LNCaP clone FGC (cell line): ENCODE measurements at places on chromosomes 16 and 17.

GRCh38 chr16:6081320-6081976 lies 983.9 kb upstream of the EEF2KMT start:
- DNase-seq = no peak

DNA sequence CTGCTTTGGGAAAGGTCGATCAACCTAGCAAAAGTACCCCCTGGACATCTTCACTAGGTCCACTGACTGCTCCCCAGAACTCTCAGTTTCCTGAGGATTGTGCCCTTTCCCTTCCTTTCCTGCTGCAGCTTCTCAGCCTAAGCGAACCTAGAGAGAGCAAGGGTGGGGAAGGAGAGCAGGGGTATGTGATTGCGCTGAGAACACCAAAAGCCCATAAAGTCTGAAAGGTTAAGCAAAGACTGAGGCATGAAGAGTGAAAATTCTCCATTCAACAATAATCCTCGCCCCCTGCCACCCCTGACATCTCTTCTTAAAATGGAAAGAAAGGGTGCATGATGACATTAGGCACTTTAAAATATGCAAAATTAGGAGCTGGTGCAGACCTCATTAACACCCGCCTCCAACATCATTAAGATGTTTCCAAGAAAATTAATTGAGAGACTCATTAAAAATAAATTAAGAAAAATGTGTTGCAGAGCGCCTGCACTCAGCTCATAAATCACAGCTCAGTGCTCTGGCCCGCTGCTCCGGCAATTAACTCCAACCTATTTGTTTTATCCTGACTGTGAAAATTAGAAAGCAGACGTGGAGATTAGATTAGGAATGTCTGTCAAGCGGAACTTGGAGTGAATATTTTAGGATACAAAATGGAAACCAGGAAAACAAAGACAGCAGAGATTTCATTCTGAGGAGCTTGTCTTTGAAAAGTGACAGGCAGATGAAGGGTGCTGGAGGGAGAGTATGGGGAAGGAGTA lies 49.1 kb upstream of the PMFBP1 start:
- DNase-seq = no peak

DNA sequence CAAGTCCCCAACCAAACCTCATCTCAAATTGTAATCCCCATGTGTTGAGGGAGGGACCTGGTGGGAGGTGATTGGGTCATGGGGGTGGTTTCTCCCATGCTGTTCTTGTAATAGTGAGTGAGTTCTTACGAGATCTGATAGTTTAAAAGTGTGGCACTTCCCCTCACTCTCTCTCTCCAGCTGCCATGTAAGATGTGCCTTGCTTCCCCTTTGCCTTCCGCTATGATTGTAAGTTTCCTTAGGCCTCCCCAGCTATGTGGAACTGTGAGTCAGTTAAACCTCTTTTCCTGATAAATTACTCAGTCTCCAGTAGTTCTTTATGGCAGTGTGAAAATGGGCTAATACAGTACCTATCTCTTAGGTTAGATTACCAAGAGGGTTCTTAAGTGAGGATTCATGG lies 5.8 kb downstream of the PMFBP1 start:
- no peak for DNase-seq

- DNase-seq = no peak
These were observed 115.9 kb downstream of the ANKRD11 start for GRCh38 chr16:89374393-89374960.

- no peak for DNase-seq
These were observed 55.3 kb upstream of the MTSS2 start for GRCh38 chr16:70740914-70741782.

- no peak for DNase-seq
These were observed 12.2 kb upstream of the TERF2 start for GRCh38 chr16:69397821-69398521.

DNA sequence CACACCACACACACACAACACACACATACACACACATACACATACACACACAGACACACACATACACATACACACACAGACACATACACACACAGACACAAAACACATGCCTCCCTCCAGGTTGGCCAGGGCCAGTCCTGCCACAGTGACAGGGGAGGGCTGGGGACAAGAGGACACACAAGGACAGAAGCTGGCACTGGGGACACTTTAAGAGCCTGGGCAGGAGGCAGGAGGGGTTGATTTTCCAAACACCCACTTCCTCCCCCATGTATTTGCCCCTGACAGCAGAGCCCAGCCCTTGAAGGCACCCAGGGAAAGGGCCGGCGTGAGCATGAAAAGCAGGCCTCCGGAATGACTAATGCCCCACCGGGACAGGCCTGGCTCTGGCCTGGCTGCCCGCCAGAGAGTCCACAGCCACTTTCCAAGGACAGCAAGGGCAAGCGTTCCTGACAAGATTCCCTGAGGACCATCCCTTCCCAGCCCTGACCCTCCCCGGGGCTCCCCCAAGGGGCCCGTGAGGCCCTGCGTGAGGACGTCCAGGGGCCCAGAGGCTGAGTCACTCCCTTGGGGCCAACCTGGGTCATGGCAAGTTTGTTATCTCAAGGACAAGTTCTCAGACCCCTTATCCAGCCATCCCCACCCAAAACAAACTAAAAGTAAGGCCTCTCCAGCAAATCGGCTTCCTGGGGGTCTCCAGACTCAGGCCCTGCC lies 235.6 kb downstream of the ZNF423 start:
- DNase-seq = no peak

GRCh38 chr17:69078864-69079263 lies 18.1 kb upstream of the ABCA9 start:
- DNase-seq = no peak

DNA sequence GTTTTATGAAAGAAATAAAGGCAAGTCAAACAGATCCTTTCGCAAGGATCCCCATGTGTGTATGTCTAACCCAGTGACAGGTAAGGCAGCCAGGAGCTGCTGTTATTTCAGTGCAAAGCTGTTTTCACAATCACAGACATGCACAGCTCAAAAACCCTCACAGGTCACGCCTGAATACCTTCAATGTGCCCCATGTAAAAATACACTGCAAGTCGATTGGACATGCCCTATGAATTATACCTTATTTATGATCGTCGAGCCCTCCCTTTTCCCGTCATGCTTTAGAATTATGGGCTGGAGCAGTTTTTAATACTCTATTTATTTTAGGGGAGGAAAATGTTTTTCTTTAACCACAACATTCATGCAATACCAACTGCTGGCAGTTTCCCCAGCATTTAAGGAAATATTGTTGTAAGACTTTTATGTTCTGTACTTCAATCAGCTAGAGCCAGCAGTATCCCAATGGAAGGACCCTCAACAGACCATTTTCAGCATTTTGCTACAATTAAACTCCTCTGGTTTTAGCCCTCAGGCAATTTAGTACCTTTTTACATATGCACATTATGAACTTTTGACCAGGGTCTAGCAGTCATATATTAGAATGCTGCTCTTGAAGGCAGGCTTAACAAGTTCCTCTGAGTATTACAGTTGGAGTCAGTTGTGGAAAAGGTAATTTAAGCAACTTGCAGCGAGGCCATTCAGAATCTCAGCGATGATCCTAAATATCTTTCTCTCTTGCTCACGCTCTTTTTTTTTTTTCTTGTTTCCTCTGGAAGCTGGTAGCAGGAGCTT lies 362.2 kb downstream of the WWOX start:
- no peak for DNase-seq

DNA sequence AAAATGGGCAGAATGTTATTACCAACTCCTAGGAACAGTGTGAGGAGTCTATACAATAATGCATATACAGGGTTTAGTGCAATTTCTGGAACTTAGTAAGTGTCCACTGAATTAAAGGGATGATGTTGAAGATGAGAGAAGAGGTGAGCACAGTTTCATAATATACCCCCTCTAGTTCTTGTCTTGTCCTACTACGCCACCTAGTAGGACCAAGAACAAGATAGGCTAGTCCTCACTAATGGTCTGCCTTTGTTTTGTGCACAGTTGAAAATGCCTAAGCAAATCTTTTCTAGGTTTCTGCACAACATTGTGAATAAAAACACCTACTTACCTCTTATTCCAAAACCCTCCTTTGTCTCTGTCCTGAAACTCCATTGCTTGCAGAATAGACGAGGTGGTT lies 670.2 kb downstream of the CDH8 start:
- no peak for DNase-seq

DNA sequence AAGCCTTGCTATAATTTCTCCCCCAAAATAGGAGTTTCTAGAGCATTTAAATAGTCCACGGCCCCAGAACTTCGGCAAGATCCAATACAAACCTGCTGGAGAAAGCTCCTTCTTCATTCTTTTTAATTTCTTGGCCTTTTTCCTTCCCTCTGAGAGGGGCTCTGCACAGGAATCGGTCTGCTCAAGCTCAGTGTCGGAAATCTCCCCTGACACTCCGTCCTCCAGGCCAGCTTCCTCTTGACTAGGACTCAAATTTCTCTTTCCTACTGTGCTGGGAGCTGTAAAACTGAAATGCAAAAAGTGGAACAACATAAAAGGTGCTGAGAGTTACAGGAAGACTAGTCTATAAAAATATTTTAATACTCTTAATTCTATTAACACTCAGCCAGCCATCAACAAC lies 183.3 kb downstream of the PARN start:
- no peak for DNase-seq

DNA sequence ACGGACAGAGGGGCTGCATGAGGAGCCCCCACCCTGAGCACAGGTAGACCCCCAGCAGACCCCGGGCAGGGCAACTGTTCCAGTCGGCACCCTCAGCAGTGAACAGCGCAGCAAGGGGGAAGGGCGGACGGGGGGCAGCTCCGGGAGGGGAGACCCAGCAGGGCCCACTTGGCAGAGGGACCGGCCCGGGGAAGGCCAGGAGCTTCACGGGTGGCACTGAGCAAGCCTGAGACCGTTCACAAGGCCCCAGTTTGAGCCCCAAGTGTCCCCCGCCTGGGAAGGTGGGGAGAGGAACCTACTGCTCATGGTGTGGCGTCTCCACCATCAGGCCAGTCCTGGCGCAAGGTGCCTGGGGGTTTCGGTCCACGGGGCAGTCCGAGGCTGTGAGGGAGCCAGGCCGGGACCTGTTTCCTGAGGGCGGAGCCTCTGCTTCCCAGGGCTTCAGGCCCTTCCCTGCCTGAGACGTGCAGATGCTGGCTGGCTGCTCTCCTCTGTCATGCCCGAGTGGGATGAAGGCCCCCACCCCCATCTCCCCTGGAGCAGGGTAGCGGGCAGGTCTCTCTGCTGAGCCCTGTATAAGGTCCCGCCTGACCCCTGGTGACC lies 54.4 kb upstream of the GNG13 start:
- no peak for DNase-seq

GRCh38 chr16:80144191-80144590 lies 396.6 kb upstream of the DYNLRB2 start:
- no peak for DNase-seq

GRCh38 chr16:23122144-23122543 lies 27.1 kb downstream of the USP31 start:
- no peak for DNase-seq

DNA sequence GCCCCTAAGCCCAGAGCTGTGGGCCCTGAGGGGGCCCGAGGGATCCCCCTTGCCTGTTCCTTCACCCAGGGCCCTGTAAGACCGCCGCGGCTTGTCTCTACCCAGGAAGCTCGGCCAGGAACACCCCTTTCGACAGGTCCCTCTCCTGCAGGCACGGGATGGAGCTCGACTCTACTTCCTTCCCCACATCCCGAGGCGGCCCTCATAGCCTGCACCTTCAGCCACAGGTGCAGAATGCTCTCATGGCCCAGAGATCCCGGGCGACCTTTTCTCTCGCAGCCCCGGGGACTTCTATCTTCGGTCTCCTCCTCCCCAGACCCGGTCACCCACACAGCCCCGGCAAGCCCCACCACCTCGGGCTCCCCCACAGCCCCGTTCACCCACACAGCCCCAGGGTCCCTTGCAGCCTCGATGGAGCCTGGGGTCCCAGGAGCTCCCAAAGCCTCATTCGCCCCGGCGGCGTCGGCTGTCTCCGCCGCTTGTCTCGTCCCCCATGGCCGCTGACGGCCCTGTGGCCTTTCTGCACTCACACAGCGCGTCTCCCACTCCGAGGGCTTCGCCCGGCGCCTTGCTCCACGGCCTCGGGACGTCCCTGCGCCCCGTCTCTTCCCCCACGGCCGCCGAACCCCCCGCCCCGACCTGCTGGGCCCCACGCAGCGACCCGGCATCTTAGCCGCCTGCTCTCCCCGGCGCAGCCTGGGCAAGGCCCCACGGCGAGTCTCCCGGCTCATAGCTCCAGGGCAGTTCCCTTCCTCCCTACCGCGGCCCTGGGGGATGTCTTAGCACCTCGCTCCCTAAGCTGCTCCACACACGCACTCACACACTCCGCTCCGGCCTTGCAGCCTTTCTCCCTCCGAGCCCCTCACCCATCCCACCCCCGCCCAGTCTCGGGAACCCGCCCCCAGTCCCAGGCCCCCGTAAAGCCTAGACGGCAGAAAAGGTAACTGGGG lies 650 bp downstream of the KIAA0753 start:
- DNase-seq = no peak

- DNase-seq = no peak
These were observed 6.1 kb downstream of the WDR81 start for GRCh38 chr17:1730326-1731193.

GRCh38 chr17:82216301-82217119 lies 3.9 kb upstream of the CCDC57 start:
- no peak for DNase-seq

GRCh38 chr16:81574168-81574567 lies 129.6 kb downstream of the CMIP start:
- DNase-seq = no peak

- no peak for DNase-seq
These were observed 14.2 kb downstream of the FAM83G start for GRCh38 chr17:18990331-18990730.

GRCh38 chr16:69848637-69849545 lies 86.8 kb downstream of the WWP2 start:
- DNase-seq = no peak

GRCh38 chr17:30920683-30921543 lies 832 bp upstream of the ADAP2 start:
- no peak for DNase-seq

DNA sequence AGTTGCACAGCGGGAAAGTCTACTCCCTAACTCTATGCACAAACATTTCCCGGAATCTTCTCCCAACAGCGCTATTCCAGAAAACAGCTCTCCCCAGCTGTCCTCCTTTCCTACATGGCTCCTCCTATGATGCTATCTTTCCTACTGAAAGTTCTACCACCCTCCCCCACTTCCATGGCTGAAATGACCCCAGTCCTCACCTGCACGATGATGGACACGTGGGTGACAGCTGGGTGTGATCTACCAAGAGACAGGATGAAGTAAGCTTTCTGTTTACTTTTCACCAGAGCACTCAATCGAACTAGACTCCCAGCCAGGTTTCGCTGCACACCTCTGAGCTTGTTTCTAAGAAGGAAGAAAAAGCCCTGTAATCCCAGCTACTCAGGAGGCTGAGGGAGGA lies 10.7 kb downstream of the CTC1 start:
- peak; percentile 91 for DNase-seq

GRCh38 chr16:27108826-27109665 lies 42.3 kb downstream of the C16orf82 start:
- DNase-seq = no peak

DNA sequence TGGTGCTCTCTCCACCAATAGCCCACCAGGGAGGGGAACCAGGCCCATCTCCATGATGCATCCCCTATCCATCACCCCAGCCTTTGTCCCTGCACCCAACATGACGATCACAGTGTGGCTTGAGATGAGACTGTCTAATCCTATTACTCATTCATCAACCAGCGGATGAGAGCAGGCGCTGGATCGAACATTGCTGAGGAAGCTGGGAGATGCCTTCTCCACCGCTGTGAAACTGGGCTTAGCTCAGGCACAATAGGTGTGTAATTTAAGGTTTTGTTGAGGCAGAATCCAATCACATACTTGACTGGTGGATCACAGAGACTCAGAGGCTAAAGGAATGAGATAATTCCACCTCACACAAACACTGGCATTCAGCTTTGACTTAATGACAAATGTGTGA lies 64.6 kb upstream of the IRX3 start:
- no peak for DNase-seq
